Right forelimb (tissue), 1 donor: ENCODE measurements at places on chromosomes 3 and 15.

GRCh38 chr3:139117136-139117675, 72.5 kb upstream of the PRR23C start:
- DNase-seq: no peak

GRCh38 chr3:81910244-81910852, 148.9 kb upstream of the GBE1 start:
- DNase-seq: no peak

- DNase-seq: no peak
Observed at GRCh38 chr3:83393276-83393675, 1565.5 kb upstream of the CADM2 start.

GRCh38 chr3:192417017-192417416, 310.3 kb downstream of the FGF12 start:
- DNase-seq: no peak

DNA sequence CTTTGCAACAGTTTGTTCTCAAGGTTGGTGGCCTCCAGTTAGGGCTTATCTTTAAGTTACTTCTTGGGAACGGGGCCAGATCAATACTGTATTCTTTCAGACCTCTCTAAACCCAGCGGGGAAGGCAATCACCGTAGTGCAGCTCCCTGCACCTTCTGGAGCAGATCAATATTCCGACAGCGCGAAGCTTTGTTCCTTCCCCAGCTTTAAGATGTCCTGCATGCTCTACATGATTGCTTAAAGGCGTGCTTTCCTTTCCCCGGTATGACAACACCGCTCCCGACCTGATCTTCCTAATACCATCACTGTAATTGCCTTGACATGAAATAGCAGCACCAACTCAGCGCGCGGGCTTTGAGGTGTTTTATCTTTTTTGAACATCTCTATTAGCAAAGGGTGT, 755.2 kb downstream of the NR2F2 start:
- DNase-seq: no peak

DNA sequence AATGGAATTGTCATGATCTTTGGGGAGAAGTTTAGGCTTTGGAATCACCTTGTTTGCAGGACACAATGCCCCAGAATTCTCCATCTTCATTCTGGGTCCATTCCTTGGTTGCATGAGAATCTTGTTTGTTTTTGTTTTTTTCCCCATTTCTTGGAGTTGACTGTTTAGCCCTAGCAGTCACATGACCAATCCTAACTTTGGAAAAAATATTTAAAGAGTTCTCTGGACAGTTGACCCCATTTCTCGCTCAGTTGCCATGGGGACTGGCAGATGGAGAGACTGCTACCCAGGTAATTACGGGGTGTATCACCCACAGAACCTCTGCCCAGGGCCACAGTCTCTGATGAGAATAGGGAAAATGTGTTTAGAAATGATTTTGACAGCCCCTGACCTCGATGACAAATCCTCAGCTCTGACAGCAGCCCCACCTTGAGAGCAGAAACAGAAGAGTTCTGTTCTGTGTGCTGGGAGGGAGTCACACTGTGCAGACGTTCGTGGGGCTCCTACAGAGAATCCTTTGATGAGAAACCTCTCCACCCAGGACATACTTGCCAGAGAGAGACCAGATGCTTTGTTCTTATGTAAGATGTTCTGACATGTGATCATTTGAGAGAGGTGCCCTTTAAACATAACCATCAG, 57.7 kb downstream of the IL16 start:
- DNase-seq: no peak

DNA sequence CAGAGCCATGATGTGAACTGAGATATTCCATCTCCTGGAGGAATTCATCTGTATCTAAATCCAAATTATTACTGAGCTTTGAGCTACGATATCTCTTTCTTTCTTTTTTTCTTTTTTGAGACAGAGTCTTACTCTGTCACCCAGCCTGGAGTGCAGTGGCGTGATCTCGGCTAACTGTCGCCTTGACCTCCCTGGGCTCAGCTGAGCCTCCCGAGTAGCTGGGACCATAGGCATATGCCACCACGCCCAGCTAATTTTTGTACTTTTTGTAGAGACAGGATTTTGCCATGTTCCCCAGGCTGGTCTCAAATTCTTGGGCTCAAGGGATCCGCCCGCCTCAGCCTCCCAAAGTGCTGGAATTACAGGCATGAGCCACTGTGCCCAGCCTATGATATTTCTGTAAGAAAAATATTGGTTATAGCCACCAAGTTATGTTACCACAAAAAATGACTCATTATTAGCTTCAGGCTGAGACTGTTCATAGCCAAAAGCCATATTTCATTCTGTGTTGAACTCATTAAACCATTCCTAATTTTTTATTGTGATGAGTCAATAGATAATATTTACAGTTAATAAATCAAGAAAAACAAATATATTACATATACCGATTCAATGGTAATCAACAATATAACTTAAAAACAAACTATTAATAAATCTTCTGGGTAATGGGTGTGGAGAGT, 27.1 kb upstream of the SLC30A4 start:
- DNase-seq: no peak

DNA sequence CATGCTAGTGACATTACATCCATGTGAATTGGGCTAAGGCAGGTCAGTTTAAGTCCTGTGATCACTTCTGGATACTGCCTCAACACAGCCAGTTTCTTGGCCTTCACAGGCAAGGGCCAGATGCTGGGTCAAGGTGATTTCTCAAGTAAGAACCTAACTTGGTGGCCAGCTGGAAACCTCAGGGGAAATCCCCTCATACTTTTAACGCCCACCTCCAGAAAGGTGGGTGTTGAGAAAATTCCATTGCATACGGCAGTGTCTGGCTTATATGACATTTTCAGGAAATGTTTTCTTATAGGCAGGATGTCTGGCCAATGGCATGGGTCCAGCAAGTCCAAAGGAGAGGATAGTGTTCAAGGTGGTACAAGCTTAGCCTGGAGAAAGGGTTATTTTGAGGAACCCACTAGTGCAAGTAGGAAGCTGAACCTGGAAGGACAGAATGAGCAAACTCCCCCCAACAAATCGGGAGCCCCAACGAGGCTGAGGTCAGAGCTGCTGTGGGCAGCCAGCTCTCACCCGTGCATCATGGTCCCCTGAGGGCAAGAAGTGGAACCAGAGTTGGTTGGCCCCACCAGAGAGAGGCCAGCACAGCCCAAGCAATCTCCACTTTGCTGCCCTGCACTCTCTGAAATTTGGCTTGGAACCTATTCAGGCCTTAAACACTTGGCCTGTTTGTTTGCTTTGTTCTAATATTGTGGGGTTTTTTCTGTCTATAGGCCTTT, 135.4 kb downstream of the PDE8A start:
- no peak for DNase-seq

DNA sequence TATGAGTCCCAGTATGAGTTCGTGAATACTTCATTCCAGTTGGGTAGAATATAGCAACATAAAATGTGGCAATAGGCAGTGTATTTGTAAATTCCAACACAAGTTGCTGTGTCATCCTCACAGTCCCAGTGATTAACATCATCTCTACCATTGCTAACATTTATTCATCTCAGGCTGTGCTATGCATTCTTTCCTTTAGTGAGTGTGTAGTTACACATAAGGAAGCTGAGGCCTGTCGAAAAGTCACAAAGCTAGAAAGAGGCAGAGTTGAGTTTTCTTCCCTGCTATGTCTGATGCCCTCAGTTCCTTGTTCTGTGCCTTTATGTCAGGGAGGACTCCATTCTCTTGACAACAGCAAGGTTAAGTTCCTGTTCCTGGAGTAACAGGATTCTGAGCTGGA, 96.4 kb downstream of the FNDC3B start:
- DNase-seq: no peak

DNA sequence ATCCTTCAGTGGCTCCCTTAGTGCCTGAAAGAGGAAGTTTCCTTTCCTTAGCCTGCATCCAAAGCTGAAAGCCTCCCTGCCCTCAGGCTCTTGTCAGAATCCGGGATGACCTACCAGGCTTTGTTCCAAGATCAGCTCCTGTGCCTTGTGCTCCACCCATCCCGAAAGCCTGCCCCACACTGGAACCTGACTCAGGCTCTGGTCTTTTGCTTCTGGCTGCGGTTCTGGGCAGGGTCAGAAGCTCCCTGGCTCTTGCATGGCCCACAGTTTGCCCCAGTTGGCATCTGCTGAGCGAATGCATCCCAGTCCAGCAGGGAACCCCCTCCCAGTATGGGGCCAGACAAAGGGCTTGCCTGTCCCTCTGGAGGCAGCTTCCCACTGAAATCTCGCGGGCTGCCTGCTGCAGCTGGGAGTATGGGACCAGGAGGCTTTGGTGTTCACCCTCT, 25.9 kb upstream of the KIF23 start:
- no peak for DNase-seq

DNA sequence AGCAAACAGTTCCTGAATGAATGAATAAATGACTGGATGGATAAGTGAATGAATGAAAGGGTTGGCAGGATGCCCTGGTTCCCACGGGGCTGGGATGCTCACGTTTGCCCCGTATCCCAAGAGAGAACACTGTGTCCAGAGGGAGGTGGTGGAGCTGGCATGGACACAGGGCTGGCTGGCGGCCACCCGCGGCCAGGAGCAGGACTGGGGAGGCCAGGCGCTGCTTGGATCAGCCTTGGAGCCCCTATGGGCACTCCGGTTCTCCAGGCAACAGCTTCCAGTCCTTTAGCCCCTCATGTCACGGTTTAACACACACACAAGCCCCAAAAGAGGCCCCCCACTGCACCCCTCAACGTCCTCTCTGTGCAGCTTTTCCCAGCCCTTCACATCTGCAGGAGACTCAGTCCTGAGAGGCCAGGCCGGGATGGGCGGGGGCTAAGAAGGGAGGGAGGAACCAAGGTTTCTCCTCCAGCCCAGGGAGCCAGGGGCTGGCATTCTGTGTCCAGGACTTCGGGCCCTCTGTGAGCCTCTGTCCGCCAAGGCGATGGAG, 86.0 kb upstream of the ALDH1L1 start:
- no peak for DNase-seq

DNA sequence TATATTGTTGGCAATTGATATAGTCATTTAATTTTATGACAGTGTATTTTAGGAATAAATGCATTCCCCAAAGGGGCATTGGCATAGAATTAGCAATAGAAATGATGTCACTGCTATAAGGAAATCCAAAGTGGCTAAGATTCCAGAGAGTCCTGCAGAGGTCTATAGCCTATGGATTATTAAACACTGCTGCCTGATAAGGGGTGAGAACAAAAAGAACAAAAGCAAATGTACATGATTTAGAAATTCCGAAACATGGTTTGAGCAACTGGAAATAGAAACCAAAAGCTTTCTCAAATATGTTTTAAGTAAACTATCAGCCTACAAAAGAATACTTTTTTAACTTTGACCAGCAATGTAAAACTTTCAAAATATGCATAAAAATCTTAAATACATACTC, 280.1 kb upstream of the RASGRP1 start:
- no peak for DNase-seq

- no peak for DNase-seq
Observed at GRCh38 chr3:189589179-189589569, 42.0 kb upstream of the TP63 start.

DNA sequence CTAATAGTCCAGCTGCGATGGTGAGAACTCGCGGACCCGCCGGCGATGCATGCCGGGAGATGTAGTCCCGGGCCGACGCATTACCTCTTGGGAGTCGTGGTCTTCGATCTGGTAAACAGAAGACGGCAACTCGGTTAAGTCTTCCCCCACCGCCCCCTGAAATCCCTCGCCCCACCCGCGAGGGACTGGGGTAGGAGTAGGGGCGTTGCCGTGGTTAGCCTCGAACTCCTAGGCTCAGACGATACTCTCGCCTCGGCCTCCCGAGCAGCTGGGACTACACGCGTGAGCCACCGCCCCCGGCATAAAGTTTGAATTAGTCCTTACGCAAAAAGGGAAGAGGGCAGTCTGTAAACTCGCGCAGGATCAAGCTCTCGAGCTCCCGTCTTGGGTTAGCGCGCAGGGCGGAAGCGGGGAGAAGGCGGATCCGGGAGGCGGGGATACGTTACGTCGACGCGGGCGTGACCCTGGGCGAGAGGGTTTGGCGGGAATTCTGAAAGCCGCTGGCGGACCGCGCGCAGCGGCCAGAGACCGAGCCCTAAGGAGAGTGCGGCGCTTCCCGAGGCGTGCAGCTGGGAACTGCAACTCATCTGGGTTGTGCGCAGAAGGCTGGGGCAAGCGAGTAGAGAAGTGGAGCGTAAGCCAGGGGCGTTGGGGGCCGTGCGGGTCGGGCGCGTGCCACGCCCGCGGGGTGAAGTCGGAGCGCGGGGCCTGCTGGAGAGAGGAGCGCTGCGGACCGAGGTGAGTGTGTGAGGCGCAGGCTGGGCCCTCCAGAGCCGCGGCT, at the start of gene RAD51:
RAD51 (plus strand) TSS at position 487 of the 781 bp plus-strand sequence. CDS start 3,585 bp downstream, outside the sequence.
- peak; percentile 96 for DNase-seq

- DNase-seq: no peak
Observed at GRCh38 chr3:66068255-66068654, 29.5 kb upstream of the MAGI1 start.

GRCh38 chr3:94379264-94379663, 316.4 kb downstream of the NSUN3 start:
- no peak for DNase-seq

- peak; percentile 56 for DNase-seq
Observed at GRCh38 chr3:187750006-187750512, 4.8 kb upstream of the BCL6 start.

DNA sequence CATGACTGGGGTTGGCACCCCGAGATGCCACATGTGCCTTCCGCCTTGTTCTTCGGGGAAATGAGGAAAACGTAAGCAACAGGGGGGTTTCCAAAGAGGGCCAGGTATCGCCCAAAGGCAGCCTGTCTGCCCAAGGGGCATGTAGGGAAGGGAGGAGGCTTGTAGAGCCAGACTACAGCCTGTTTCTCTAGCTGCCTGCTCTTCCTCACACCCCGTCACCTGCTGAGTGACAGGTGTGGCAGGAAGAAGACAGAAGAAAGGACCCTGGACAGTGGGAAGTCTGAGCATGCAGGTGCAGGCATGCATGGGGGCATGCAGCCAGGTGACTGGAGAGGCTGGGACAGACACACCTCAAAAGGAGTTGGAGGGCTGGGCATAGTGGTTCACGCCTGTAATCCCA, 9.8 kb downstream of the PLA2G4E start:
- no peak for DNase-seq

DNA sequence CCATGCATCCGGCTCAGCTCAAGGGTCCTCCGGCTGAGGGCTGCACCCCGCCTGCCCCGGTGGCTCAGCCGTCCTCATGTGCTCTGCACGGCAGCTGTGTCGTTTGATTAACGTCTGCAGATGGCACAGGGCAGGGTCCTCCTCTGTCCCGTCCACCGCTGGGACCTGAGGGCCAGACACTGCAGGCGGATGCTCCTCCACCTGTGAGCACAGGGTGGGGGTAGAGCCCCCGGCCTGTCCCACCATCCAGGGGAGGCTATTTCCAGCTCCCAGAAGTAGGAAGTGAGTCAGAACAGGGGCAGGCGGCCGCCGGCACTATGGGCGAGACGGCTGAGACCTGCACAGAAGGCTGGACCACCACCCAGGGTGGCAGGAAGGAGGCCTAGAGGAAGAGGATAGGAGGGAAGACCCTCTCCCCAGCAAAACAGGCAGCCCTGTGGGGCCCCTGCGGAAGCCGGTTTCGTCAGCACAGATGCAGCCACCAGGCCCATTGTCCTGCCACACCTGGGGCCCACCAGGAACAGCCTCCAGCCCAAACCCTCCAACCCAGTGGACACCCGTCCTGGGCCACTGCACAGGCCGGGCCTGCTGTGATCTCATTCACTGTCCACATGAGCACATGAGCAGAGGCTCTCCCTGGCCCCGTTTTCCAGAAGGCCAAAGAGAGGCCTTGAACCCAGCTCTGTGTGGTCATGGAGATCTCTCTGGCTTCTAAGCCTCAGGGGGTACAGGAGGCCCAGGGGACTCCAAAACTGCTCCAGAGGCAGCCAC, 12.6 kb upstream of the PLXND1 start:
- no peak for DNase-seq
